ENCODE measurements at places on chromosomes 12 and 14. TPM values are rescaled to one million over a fixed set of nuclear protein-coding genes. Genes with fewer than 3 reads are reported as not detected.

Gene CLEC2A
- not detected for total RNA-seq

Gene IGF1
- total RNA-seq, result 0.46 TPM

Gene CYP27B1
- total RNA-seq, result 4.9 TPM

Gene OTX2
- total RNA-seq, result not detected

Gene ADCK1
- 3.7 TPM for total RNA-seq

Gene PPFIA2
- total RNA-seq, result not detected

Gene EIF4B
- total RNA-seq, result 374 TPM

Gene CABP1
- 0.29 TPM for total RNA-seq

Gene SDR9C7
- not detected for total RNA-seq

Gene SLC24A4
- 0.07 TPM for total RNA-seq

Gene PCED1B
- 55.1 TPM for total RNA-seq

Gene SMIM41
- total RNA-seq, result 0.25 TPM

Gene MYO1H
- total RNA-seq, result not detected

Gene TAS2R43
- total RNA-seq, result 1.2 TPM

Gene BTBD6
- total RNA-seq, result 39.7 TPM

Gene C12orf54
- total RNA-seq, result not detected

Gene AKT1
- 140 TPM for total RNA-seq

Gene SLC5A8
- not detected for total RNA-seq

Gene SPRYD3
- total RNA-seq, result 33.9 TPM

Gene TSPAN9
- total RNA-seq, result not detected

Gene LRP1-AS
- total RNA-seq, result not detected

Gene TCL1B
- not detected for total RNA-seq

Gene PTGER2
- 140 TPM for total RNA-seq

Gene GLRX5
- total RNA-seq, result 36.9 TPM

Gene LEMD3
- total RNA-seq, result 38.1 TPM

Gene PTCSC3
- total RNA-seq, result not detected

Gene STON2
- 1.1 TPM for total RNA-seq

Gene BLOC1S1
- 115 TPM for total RNA-seq

Gene APOF
- total RNA-seq, result not detected

Gene INHBC
- total RNA-seq, result not detected

Data from T-helper 1 cell treated with Interleukin-12 subunit alpha and Interleukin-12 subunit beta and Interleukin-4 antibody, amounts not matched to agents 30 ng/mL and 1 ng/mL, for 36 hours (primary cell).